ENCODE measurements at places on chromosomes 13 and 19.

GRCh38 chr13:68345963-68346531, 1115.9 kb upstream of the PCDH9 start:
- no peak for DNase-seq

DNA sequence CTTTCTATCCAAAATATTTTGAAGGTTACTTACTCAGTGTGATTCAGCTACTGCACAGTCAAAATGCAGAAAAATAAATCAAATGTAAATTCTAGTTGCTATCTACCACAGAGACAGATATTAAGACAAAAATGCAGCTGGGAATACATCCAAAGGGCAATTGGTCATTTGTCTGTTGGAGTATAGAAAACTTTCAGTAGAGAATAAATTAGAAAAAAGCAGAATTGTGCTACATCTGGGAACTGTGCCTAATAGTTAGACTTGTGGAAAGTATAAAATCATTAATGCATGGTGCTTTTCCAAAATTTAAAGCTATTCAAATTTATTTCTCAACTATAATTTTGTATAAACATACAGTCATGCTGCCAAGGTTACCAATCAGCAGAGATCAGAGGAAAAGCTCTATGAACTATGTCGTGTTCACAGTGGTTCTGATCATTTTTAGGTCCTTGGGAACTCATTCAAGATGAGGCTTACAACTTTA, 1635.8 kb downstream of the PCDH9 start:
- no peak for DNase-seq

DNA sequence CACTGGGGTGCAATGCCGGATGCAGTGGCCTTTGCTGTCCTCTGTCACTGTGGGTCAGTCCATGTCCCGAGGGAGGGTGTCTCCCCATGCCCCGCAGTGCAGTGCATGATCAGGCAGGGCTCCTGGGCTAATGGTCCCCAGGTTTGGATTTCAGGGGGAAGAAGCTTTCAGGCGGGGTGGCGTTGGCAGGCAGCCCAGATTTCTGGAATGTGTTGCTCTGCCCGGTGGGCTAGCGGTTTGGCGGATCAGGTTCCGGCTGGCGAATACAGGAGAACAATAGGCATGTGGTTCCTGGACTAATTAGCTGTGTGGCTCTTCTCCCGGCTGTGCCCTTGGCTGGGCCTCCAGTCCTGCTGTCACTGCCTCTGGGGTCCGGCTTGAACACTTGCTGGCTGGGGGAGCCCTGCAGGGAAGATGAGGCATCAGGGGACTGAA, 141.3 kb downstream of the FGF9 start:
- no peak for DNase-seq

DNA sequence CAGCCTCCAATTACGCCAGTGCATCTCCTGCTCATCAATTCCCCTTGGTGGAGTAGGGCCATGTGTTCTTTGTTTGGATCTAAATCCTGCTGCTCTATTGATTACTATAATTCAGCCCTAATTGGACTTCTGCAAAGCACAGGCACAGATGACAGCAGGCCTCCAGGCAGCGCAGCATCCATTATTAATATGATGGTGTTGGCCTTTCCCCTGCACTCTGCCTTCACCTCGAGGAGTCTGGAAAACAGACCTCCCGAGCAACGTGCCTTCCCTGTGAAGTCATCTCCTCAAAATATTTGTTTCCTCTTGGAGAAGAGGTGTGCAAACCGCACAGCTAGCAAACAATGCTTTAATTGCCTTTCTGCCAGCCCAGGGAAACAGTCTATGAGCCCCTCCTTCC, 92.5 kb downstream of the UQCRFS1 start:
- DNase-seq = no peak

DNA sequence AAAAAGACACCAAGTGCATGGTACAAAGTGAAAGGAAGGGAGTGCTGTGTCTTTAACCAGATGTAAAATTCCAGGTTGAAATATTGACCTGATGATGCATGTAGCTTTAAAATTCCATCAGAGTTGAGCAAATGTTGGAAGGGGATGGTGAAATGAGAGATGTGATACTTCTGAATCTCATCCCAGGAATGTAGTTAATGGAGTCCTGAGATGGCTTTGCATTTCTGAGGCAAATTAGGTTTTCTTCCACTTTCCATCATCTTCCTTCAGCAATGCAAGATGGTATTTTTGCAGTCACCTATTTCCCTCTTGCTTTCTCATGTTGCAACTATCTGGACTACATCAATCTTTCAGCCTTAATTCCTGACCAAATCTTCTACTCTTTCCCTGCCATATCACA, 194.1 kb upstream of the MIR17HG start:
- no peak for DNase-seq

DNA sequence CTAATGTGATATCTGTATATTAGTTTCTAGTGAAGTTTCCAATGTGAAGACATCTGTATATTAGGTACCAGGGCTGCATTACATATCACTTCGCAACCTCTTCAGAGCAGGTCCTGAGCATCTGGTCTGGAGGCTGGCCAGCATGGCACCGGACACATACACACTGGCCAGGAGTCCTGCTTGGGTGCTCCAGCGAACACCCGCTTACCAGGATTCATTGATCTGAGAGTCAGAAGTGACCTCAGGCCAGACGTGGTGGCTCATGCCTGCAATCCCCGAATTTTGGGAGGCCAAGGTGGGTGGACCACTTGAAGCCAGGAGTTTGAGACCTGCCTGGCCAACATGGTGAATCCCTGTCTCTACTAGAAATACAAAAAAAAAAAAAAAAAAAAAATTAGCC, 93.0 kb upstream of the IRS2 start:
- DNase-seq = no peak

DNA sequence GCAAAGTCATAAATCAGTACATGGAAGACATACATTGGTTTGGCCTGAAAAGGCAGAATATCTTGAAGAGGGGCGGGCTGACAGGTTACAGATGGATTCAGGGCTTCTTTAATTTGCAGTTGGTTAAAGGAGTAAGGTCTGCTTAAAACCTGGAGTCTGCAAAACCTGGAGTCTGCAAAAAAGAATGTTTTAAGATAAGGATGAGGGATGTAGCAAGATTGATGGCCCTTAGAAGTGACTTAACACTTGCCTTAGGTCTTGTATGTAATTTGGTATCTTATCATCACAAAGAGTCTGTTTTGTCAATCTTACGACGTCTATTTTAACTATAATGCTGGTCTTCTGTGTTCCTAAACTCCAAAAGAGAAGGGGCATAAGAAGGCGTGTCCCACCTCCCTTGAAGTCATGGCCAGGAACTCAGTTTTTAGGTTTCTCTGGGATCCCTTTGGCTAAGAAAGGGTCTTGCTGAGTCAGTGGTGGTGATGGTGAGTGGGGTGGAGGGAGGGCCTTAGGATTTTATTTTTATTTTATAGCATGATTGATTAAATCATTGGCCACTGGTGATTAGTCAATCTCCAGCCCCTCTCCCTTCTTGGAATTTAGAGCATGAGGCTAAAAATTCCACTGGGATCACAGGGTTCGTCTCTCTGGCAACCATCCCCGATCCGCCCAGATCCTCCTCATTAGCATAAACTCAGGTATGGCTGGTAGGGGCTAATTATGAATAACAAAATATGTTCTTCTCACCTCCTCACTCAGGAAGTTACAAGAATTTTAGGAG, 10.1 kb upstream of the HAS1 start:
- DNase-seq = no peak

DNA sequence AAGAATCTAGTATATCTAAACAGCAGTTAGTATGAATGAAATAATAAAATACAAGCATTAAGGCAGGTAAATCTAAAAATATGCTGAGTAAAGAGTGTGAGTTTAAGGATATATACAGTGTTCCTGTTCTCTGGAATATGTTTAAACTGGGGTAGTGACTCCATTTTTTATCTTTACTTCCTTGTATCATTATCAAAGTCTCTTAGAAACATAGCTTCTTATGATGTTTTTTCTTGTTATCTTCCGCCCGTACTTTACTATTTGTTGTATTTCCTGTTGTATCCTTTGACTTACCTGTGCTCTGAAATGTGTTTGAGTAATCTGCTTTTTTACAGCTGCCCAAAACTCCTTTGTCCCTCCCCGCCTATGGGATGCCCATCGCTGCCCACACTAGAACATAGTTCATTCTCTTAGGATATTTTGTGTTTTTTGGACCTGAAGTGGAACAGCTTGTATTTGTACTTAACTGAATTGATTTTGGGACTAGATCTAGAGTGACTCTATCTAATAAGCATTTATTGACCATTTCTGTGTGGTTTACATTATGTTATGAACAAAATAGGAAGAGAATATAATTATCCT, 80.8 kb downstream of the PDS5B start:
- DNase-seq = no peak

DNA sequence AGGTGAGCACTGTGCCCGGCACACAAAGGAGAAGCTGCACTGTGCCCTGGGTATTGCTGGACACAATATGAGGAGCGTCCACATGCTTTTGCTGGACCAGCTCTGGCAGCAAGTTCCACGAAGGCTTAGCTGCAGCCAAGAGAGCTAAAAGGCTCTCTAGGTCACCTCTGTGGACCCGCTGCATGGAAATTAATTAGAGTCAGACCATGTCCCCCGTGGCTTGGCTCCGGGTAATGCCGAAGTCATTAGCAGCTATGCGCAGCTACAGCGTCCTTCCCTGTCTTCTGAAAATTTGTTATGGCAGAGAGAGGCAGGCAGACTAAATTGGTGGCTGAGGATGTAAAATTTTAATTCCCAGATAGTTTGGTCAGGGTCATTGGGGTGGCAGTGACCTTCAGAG, 271.5 kb downstream of the SLC7A1 start:
- DNase-seq = no peak

- peak; percentile 92 for DNase-seq
Measured at GRCh38 chr19:12933287-12934072, at the start of gene FARSA. TSS of gene FARSA (minus strand) at chr19:12933711. CDS start at chr19:12933696, 15 bp downstream.
